Stimulated activated CD4-positive, alpha-beta T cell treated with anti-CD3 and anti-CD28 coated beads, Interleukin-4, amount 100 ng/mL, for 24 hours (primary cell): ENCODE measurements at places on chromosomes 4 and X.

DNA sequence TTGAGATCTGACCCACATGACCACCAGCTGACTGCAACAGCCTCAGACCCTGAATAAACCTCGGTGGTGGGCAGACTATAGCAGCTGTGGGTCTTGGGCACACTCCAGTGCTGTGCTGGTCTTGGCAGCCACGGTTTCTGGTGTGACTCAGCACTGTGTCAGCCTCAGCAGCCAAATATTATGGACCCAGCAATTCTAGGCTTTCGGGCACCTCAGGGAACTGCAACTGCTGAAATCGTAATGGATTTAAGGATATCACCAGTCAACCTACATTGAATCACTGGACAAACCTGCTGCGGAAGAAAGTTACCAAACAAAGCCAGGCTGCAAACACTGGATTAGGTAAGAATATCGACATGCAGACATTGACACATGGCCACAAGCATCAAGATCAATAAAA lies 10.5 kb upstream of the UBE2NL start:
- DNase-seq: no peak

DNA sequence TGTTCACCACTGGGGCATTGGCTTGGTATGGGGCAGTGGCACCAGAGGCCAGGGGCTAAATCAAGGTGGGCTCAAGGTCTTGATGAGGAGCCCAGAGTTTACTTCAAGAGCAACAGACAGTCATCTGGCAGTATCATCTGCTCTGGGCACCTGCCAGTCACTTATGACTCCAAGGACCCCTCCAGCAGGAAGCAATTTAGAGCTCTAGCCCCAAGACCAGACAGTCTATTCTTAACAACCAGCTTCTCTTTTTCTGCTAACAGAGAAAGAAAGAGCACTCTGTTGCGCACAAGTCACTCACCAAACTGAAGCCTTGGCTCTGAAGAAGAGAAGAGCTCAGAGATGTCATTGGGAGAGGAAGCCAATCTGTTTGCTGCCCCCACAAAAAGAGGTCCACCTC lies 309.2 kb downstream of the HS3ST1 start:
- no peak for DNase-seq

DNA sequence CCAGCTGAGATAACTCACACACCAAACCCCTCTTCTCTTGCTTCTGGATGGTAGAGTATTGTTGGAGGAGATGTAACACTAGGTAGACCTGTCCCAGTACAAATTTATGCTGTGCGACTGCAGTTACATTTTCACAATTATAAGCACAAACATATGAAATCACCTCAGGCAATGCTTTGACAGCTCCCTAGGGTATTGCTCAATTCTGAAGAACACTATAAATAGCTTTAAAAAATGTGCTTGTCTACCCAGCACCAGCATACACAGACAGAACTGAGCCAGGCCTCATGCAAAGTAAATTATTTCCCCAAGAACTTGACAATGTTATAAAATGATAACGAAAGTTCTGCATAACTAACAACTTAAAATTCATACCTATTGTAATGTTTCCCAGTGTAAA lies 1999.1 kb upstream of the ADGRL3 start:
- DNase-seq: no peak

DNA sequence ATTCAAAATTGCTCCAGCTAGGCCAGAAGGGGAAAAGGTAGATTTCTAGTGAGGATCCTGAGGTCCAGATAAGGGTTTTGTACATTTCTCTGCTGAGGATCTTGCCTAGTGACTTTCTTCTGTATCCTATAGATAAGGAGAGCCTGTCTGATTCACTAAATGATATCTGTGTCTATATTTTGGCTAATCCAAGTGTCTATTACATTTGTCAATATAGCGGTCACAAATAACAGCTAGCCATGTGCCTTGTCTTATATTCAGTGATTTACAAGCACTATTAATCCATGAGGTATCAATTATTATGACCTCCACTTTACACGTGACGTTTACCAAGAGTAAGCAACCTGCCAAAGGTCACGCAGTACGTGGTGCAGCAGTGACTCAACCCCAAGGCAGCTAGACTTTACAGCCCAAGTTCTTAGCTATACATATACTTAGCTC lies 41.6 kb downstream of the TMEM165 start:
- DNase-seq: no peak

GRCh38 chr4:186236126-186236525 lies 8.8 kb downstream of the KLKB1 start:
- DNase-seq: no peak

GRCh38 chrX:57905141-57905540 lies 5.1 kb downstream of the ZXDA start:
- DNase-seq: no peak

- DNase-seq: no peak
These were observed 41.7 kb downstream of the DCUN1D4 start for GRCh38 chr4:51884606-51885005.

DNA sequence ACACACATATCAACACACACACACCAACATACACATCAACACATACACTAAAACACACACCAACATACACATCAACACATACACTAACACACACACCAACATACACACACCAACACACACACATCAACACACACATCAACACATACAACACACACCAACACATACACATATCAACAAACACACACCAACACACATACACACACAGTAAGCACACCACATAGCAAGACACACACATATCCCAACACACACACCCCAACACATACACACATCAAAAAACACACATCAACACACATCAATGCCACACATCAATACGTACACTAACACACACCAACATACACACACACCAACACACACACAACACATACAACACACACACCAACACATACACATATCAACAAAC lies 40.9 kb upstream of the MAN2B2 start:
- no peak for DNase-seq

DNA sequence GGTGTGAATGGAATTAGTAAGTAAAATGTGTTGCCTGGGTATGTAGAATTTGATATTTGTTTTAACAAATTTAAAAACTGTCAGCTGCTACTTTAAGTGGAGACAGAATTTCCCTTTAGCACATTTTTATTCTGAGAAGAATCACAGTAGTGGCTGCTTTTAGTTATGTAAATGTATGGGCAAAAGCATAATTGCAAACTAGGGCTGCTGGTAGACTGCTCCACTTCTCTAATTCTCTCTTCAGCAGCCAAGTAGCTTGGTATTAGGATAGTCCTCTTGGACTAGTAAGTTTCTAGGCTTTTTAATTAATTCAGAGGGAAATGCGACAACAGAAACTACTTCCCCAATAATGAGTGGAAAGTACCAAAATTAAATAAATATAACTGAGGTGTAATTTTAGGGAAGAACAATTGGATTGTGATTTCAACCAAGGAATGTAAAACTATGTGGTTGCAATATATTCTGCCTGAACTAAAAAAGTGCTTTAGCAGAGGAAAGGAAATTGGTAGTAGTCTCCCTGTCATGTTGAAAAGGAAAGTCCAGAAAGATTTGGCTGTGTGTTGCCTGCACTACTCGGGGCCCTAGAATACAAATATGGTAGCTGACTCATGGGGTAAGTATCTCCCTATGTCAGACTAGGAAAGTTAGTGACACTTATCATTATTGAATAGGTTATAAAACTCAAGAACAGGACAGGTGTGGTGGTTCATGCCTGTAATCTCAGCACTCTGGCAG lies 9.2 kb upstream of the EIF4E start:
- no peak for DNase-seq

DNA sequence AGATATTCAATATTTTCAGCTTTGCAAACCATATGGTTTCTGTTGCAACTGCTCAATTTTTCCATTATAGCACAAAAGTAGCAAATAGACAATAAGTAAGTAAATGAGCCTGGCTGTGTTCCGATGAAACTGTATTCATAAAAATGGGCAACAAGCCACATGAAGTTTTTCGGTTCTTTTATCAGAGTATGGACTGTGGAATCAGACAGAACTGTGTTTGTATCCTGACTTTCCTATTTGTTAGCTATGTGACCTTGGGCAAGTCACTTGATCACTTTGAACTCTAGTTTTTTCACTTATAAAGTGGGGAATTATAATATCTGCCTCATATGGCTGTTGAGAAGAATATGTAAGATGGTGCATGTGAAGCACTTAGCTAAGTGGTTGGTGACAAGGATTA lies 23.4 kb upstream of the ADGRA3 start:
- no peak for DNase-seq

DNA sequence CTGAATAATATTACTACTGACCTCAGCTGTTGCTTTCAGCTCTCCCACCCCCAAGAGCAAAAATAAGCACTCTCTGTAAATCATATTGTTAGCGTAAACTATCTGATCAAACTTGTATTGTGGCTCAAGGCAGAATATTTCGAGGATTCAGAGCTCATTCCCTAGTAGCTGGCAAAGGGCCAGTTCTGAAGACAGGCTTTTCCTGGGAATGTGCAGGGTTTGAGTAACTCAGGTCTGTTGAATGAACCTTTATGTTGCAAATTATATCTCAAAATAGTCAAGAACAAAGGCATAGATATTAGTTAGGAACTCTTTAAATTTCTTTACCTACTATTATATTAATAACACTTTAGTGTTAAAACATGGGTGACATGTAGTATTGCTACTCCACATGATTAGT lies 454.9 kb downstream of the CCSER1 start:
- no peak for DNase-seq

GRCh38 chrX:46681849-46682248 lies 77.1 kb downstream of the SLC9A7 start:
- no peak for DNase-seq

- no peak for DNase-seq
These were observed 21.6 kb downstream of the CFAP97 start for GRCh38 chr4:185182239-185182638.

DNA sequence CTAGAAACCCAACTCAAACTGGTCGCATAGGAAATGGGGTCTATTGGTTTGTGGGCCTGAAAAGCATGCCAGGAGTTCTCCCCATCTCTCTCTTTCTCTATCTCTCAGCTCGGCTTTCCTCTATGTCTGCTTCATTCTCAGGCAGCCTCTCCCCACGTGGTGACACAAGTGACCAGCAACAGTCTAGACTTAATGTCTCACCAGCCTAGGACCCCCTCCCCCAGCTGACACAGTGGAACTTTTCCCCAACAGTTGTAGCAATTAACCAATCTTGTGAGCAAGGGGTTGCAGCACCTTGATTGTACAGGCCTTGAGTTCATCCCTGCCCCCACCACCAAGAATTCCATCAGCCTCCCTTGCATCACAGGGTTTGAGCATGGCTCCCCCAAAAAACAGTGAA lies 159.8 kb upstream of the KIT start:
- no peak for DNase-seq

DNA sequence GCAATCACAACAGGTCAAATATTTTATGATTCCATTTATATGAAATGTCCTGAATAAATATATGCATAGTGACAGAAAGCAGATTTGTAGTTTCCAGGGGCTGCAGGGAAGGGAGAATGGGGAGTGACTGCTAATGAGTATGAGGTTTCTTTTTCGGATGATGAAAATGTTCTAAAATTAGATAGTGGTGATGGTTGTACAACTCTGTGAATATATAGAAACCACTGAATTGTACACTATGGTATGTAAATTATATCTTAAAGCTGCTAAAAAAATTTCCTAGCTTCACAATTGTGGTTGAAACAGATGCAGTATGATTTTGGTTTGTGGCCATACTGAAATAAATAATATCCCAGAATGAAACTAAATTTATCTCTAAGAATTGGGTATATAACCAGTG lies 12.9 kb upstream of the IL2 start:
- DNase-seq: no peak

- DNase-seq: no peak
These were observed 1.6 kb upstream of the AP1S2 start for GRCh38 chrX:15856222-15856587.

DNA sequence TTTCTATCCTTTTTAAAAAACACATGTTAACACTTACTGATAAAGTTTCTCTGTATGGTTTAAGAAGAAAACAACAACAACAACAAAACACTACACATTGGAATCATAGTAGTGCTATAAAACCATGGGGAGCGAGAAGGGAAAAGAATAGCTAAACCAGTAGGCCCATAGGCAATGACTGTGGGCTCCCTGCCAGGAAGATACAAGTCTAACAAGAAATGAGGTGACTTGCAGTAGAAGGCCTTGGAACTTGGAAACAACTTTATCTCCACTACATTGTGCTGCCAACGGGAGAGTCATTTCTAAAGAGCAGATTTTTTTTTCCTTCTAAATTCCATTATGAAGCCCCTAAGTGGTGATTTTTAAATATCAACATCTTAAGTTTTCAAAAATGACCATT lies 78.0 kb downstream of the GPC4 start:
- no peak for DNase-seq

- no peak for DNase-seq
These were observed 2.9 kb downstream of the USP51 start for GRCh38 chrX:55486736-55487135.

DNA sequence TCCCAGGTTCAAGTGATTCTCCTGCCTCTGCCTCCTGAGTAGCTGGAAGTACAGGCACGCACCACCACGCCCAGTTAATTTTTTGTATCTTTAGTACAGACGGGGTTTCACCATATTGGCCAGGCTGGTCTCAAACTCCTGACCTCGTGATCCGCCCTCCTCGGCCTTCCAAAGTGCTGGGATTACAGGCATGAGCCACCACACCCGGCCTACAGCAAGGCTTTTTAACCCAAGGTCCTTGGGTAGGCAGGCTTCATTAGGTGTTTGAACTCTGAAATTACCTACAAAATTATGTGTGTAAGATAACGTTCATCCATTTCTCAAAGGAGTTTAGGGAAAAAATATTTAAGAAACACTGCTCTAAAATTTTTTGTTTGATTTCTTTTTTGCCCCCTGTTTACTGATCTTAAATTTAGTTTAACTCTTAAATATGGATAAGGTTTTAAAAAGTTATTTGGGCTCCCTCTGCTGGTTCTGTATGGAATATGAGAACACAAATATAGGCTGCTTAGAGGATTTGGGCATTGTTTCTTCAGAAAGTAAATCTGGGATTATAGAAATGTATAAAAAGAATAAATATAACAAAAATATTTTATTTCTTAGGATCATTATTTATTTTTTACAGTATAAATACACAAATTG lies 92.8 kb downstream of the CBR4 start:
- no peak for DNase-seq

GRCh38 chrX:8849458-8849857 lies 48.3 kb upstream of the FAM9A start:
- DNase-seq: no peak

DNA sequence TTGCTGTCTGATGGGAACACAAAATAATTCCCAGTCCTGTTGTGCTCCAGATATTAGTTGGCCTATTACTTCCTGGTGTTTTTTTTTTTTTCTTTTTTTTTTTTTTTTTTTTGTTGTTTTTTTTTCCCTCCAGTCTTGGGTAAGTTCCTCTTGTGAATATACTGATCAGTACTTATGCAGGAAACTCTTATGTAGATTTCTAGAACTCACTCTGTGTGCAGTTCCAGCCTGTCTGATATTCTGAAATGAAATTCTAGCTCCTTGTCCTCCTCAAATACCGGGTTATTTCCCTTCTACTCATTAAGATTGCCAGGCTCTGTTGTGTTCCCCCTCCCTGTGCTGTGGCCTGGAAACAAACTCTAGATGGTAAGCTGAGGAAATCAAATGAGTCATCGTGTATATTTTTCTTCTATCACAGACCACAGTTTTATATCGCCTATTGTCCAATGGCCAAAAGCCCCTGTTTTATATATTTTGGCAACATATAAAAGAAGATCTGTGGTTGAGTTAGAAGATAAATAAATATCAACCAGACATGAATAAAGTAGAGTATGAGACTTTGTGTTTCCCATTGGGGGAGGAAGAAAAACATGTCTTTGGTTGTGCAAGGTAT lies 124.3 kb upstream of the UGT8 start:
- DNase-seq: no peak

- no peak for DNase-seq
These were observed 21.5 kb downstream of the FBXW7 start for GRCh38 chr4:152514356-152514755.

- no peak for DNase-seq
These were observed 63.3 kb downstream of the RFC1 start for GRCh38 chr4:39302901-39303300.
